ENCODE measurements at places on chromosomes 5 and 9.

- ATAC-seq = peak; percentile 60
These were observed 21.7 kb downstream of the ERGIC1 start for GRCh38 chr5:172855597-172856292.

GRCh38 chr9:107793541-107793940 lies 304.0 kb upstream of the KLF4 start:
- ATAC-seq = no peak

DNA sequence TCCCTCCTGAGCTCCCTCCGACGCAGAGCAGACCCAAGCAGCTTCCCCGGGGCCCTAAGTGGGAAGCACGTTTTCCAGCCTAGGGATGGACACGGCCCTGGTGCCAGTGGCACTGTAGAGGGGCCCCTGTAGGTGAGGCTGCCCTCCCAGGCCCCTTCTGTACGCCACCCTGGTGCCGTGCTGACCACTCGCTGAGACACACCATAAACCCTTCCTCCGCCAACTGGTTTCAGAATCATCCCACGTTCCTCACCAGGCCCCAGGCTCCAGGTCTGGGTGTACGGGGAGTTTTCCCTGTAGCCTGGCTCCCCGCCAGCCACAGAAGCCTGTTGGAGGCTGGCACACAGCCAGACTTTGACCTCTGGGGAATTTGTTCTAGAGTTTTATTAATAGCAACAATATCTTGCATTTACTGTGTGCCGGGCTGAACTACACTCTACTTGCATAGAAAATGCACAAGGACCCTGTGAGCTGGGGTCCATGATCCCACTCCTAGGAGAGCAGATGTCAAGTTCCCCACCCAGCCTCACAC lies 18.2 kb upstream of the WDR38 start:
- peak; percentile 58 for ATAC-seq

DNA sequence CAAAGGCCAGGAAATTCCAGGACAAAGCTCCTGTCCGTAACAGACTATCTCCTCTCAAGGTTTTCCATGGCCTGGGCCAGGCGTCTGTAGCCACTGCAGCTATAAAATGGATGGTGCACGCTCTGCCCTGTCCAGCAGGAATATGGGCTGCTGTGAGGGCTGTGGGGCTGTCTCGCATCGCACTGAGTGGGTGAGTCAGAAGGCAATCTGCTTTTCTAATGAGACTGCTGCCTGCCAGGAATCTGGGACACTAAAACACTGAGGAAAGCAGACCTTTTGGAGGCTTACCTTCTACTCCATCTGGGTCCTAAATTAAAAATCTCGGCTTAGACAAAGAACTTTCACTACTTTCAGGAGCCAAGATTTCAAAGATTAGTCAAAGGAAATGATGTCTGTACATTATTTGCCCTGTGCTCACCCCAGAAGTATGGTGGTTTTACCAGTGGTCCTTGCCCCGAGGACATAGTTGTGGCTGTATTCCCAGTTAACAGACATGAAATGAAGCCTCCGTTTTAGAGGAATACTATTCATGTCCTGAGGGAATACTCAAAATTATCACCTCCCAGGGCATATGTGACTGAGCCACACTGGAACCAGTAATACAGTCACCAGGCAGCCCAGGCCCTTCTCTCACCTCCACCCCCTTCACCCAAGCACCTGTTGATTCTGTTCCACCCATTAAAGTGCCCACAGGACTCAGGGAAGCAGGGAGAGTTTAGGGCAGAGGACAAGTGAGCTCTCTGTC lies 56.4 kb downstream of the PFDN1 start:
- ATAC-seq = peak; percentile 62

- no peak for ATAC-seq
These were observed 1619.6 kb upstream of the WWC1 start for GRCh38 chr5:166671811-166672210.

- no peak for ATAC-seq
These were observed 192.1 kb upstream of the TRIM32 start for GRCh38 chr9:116494815-116495634.

DNA sequence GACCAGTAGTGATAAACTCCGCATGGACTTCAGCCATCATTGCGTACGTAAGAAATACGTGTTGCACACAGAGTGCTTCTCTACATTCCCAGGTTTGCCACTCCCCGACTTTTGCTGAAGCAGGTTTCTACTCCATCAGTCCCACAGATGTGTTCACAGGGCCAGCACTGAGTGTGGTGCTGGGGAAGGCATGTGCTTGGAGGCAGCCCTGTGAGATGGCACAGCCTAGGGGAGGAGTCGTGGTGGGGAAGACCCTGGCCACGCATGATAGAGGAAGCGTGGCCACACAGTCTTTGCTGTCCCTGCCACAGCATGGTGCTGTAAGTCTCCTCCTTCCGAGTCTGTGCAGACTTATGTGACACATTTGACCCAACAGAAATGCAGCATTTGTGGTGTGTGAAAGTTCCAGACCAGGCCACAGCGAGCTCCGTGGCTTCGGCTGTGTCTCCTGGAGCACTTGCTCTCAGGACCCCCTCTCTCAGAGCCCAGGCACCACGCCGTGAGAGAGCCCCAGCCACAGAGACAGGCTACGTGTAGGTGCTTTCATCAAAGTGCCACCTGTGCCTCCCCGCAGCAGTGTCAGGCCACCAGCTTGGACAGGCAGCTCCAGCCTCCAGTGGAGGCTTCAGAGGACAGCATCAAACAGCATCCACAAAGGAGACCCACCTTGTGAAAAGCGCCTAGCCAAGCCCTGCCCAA lies 197.8 kb downstream of the AUH start:
- ATAC-seq = no peak

DNA sequence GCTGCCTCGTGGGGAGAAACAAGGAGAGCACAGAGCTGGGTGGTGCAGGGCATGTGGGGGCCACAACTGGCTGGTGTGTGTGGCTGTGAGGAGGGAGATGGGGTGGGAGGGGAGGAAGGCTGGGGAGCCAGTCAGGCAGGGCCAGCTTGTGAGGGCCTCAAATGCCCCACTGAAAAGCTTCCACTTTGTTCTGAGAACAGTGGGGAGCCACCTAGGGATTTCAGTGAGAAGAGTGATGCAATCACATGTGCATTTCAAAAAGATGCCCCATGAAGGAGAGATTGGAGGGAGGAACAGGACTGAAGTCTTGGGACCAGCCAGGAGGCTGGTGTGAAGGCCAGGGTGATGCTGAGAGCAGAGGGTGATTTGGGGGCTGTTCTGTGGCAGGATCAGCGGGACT lies 1.3 kb downstream of the OR13J1 start:
- ATAC-seq = no peak

- ATAC-seq = no peak
These were observed 345.7 kb upstream of the SLC30A5 start for GRCh38 chr5:68748101-68748500.

DNA sequence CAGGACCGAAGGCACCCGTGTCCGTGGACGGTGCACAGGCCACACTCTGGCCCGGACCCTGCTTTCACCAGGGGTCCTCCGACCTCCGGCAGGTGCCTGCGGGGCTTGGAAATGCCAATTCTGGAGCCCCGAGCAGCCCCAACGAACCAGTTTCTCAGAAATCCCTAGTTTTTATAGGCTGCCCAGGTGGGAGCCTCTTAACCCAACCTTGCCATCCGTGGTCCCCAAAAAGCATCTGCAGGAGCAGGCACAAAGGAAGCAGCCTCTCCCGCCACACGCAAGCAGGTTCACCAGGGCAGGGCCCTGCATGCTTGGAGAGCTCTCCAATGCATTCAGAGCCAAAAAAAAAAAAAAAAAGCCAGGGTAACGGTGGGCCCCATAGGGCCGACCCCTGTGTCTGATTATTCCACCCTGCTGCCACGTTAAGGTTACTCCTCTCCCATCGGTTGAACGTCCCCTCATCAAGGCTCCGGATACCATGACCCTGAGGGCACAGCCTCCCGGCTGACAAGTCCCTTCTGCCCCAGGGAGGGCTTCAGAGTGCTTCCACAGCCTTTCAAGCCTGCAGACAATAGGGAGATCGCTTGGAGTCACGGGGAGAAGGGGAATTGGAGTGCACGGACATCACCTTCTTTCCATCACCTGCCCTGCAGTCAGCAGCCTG lies 796 bp upstream of the TPRN start:
- no peak for ATAC-seq

DNA sequence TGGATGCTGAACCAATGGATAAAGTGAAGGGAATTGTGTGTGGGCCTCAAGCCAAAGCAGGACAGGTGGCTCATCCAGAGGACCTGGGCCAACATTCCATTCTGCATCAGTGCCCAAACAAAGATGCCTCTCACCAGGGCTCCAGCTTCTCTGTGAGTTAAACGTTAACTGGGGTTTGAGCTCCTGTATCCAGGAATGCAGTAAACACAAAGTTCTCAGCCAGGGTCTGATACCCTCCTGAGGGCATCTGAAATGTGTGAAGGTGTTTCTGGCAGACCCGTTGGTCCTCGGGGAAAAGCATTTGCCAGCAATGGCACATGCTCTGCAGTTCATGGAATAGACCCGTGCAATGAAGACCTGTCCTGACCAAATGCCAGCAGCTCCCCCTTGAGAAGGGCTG lies 33.9 kb upstream of the AOPEP start:
- no peak for ATAC-seq

GRCh38 chr9:35342221-35342958 lies 147.5 kb upstream of the RUSC2 start:
- ATAC-seq = no peak

DNA sequence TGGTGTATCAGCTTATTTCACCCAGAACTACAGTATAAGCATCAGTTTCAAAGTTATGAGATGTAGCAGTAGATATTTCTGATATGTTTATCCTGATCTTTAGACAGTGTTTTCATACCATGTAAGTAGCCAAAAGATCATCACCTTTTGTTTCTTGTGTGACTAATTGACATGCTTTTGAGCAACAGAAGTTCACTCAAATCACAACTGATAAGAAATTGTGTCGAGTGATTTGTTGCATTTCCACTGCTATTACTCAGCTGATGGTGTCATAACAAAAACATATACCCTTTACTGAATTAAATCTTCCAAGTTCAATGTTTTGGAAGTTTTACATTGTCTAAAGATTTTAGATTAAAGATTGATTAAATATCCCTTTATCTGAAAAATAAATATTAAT lies 324.5 kb downstream of the TUSC1 start:
- ATAC-seq = no peak

DNA sequence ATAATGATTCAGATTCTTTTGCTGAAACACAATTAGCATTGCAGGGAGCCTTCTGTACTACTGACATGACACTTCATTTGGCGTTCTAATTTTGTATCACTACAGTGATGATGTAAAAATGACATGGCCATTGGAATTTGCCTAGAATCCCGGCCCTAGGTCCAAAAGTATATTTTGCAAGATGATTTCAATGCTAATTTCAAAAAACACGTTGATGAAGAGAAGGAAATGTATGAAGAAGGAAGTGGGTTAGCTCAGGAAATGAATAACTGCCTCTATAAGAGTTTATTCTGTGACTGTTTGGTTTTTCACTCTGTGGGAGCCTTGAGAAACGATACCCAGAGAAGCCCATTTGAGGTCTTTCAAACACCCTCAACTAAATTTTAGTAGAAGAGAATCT lies 59.3 kb downstream of the OSTF1 start:
- no peak for ATAC-seq

DNA sequence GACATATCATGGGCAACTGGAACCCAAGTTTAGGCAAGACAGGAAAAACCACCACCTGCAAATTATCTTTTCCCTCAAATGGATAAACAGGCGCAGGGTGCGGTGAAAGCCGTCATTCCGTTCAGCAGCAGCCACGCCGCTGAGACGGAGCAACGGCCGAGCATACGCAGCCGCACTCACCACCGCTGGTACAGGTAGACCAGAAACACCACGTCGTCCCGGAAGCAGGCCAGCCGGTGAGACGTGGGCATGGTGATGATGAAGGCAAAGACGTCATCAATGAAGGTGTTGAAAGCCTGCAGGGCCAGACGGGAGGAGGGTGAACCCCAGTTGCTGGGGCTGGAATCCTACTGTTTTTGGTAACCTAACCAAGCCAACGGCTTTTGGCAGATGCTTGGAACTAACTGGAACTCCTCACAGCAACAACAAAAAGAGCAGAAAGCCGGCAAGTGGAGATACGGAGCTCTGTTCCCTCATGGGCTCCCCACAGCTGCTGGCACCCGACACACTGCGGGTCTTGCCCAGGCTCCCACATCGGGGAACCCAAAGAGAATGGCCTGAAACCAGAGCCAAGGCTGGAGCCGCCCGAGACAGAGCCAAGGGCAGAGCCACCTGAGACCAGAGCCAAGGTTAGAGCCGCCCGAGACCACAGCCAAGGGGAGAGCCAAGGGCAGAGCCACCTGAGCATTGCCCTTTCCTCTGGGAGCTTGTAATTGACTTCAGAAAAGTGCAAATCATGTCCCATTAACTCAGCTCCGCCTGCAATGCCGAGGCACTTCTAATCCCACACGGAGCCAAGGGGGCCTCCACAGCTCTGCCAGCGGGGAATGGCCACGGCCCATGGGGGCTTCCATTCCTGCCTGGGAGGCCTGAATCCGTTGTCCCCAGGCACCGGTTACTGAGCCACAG lies 24.2 kb downstream of the CLPTM1L start:
- no peak for ATAC-seq

DNA sequence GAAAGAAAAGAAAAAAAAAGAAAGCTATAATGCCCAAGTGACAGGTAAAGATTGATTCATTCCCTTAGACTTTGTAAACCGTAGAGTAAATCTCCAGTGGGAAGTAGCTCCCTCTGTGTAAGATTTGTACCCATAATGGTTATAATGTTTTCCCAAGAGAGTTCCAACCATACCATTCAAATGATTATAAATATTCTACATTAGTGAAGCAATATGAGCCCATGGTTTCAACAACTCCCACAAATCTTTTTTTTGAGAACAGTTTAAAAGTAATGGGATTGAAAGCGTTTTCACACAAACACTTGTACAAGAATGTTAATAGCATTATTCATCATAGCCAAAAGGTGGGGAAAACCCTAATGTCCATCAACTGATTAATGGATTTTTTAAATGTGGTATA lies 58.0 kb downstream of the GRAMD2B start:
- no peak for ATAC-seq

GRCh38 chr5:141757402-141757801 lies 75.4 kb upstream of the ARAP3 start:
- no peak for ATAC-seq

DNA sequence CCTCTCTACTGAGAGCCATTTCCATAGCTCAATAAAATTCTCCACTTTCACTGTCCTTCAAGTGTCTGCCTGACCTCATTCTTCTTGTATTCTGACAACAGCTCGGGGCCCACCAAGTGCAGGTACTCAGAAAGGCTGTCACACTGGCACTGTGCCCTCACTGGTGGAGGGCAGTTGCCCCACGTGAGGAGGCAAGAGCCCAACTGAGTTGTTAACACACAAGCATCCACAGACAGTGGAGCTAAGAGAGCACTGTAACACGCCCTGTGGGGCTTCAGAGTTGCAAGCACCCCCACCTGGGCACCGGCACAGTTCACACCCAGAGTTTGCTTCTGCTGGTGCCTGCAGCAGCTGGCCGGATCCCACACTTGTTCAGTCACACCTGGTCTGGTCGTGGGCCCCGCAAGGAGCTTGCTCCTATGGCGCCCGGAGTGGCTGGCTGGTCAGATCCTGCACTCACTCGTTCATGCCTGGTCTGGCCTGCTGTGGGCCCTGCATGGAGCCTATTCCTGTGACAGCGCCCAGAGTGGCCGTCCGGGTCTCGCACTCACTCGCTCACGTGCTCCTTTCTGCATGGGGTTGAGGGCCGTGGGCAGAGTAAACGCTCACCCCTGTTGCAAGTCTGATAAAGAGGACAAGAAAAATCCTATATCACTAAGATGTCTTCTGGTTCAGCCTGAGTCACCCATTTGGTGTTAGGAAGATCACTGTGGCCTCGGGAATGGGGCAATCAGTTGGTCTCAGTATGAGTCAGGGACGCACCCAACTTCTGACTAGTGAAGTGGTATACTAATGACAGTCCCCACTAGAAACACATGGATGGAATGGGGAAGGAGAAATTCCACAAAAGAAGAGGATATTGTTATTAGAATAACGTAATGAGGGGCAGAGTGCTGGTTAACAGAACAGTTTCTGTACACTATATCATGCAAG lies 87.0 kb upstream of the CCNH start:
- no peak for ATAC-seq

Measured in gastroesophageal sphincter (tissue), 4 donors.